ENCODE measurements at places on chromosomes 5 and 9.

GRCh38 chr5:36642089-36642488, 35.7 kb downstream of the SLC1A3 start:
- DNase-seq = no peak

DNA sequence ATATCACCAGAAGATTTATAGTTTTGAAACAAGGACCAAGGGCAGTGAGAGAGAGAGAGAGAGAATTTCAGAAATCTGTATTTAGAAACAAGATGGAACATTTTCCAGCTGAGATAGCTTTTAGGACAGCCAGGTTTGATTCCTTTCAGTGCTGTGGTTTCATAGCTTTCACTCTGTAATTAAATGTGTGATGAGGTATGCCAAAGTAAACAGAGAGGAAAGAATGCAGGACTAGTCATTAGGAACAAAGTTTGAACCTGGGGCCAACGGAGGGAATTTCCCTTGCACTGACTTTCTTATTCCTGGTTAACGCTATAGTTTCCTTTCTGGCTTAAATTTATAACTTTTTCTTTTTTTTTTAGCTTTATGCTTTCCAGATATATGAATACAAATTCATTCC, 10.0 kb upstream of the CCL28 start:
- DNase-seq = no peak

- no peak for DNase-seq
Measured at GRCh38 chr5:128290152-128290858, 206.7 kb downstream of the SLC12A2 start.

DNA sequence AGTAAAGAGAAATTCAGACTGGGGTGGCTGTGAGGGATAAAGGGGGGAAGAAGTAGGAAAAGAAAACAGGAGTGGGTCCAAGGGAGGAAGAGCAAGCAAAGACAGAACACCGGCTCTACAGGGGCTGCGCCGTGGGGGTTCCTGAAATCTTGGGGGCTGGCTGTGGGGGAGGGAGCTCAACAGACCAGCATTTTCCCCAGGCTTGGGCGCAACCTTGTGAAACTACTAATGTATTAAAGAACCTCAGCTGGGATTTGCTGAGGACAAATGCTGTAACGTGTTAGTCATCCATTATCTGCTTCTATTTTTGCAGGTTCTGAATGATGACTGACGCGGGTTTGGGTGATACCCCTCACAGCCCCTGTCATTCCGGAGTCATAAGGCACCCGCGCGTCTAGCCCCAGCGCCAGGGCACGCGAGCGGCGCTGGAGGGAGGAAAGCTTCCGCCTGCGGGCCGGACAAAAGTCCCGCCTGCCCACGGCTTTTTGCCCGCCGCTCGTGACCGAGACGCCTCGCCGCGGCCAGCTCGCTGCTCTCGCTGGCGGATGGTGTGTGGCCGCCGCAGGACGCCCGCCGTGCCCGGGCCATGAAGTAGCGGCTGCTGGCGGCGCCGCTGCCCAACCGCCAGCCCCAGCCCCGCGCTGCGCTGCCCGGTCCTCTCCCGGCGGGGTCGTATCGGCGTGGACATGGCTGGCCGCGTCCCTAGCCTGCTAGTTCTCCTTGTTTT, 110.6 kb downstream of the PAM start:
- DNase-seq = peak; percentile 39

DNA sequence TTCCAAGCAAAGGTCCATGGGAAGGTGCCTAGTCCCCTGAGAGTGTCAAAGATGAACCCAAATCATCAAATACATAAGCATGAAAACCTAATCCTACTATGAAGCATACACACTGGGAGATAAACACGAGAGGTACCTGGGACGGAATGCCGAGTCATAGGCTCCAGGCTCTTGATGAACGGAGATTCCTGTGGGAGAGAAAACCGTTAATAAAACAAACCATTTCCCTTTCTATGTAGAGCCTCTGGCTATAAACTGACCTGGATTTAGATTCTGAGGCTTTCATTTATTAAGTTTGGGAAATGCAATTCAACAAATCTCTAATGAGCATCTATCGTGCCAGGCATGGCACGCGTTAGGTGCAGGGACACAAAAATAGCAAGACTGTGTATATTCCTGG, 206.4 kb upstream of the IL12B start:
- DNase-seq = no peak

DNA sequence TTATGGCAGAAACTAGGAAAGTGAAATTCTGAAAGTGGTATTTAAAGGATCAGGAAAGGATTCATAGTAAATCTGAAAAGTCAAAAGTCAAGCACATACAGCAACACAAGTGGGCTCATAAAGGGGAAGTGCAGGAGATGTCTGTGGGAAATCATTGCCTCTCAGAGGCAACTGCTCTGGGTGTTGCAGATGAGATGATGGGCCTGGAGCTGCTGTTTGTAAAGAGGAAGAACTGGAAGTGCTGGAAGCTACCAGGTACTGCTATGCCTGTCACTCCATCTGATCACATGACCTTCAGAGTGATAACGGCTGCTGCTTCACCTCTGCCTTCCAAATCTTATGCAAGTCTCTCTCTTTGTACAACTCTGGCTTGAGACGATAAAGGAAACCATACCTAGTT, 55.9 kb downstream of the ADRB2 start:
- DNase-seq = peak; percentile 18

- DNase-seq = no peak
Measured at GRCh38 chr5:174398171-174398570, 326.2 kb upstream of the MSX2 start.

- no peak for DNase-seq
Measured at GRCh38 chr5:145579301-145579700, 255.8 kb downstream of the PRELID2 start.

GRCh38 chr9:20790721-20791120, 106.7 kb downstream of the FOCAD start:
- DNase-seq = no peak

GRCh38 chr9:83209188-83209731, 146.3 kb upstream of the RASEF start:
- no peak for DNase-seq

DNA sequence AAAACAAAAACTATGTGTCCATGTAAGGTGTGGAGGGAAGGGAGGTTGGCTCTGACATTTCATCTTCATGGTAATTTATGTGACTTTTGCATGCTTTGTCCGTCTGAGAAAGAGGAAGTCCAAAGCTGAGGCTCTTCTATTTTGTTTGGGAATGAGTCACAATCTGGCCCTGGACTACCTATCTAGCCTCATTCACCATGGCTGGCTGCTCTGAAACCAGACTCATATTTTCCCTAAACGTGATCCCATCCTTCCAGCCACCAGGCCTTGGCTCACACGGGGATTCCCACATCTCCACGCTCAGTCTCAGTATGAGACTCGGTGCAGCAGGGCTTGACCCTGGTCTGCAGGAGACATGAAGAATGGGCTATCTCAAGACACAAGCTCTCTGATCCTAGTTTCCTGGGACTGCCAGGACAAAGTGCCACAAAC, 672.8 kb downstream of the ACTL7B start:
- DNase-seq = no peak

DNA sequence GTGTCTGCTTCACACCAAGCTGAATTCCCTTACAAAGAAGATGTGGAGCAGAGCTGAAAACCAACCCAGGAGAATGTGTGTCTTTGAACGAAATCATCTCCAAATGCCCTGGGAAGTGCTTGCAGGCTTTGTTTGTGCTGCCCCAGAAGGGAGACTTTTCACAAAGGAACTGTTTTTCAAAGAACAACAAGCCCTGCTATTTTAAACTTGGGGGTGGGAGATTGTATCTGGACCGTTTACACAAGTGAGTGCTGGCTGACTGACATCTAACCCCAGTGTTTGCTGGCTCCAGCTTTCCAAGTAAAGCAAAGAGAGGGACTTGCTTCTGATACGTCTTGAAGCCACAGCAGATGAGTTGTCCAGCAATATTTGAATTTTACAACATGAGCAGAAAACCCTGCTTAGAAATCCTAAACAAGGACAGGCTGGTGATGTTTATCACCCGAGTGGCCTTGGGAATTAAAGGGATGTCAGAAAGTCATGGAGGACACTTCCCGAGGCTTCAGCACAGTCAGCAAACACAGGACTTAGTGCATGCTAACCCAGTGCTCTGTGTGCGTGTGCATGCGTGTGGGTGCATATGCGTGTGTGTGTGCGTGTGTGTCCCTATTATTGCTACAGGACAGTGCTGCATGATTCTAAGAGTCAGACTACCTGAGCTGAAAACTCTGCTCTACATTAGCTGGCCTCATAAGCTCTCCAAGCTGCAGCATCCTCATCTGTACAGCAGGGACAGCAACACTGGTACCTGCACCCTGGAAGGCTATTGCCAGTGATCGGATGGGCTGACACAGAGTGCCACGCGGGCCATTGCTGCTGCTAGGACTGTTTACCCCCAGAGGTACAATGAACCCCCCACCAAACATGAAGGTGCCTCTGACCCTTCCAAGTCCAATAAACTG, 1.4 kb downstream of the ADAMTS12 start:
- DNase-seq = no peak

- DNase-seq = no peak
Measured at GRCh38 chr5:73719632-73720031, 93.6 kb downstream of the ARHGEF28 start.

- DNase-seq = no peak
Measured at GRCh38 chr9:35795695-35796094, 4.3 kb downstream of the NPR2 start.

DNA sequence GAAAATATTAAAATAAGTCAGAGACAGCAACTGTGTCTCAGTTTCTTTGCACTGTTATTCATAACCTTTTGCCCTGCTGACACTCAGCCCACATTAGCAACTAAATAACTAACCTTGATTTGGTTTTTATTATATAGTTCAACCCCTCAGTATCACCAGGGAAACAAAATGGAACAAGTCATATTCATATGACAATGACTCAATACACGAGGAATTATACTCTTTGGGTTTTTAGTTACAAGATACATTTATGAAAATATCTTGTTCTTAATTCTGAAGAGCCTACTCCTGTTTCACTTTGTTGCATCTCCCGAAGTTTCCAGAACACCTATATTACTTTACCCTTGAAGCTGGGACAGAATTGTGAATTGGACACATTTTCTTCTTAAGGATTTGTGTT, 845.4 kb downstream of the EFNA5 start:
- DNase-seq = no peak

DNA sequence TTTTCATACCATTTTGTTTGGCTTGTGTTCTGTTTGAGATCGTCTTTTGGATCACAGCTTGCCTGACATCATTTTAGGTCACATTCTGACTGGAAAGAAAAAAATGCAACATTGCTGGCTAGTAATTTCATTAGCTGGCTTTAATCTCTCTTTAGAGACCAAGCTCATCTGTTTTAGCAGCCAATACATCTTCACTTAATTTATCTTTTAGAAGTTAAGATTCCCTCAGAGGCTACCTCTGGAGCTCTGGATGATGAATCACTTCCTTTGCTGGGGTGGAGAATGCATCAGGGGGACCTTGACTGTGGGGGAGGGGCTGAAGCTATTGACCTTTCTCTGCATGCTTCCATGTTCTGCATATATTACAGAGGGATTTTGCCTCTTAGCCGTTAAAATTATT, 181.5 kb upstream of the OTULINL start:
- DNase-seq = no peak

- no peak for DNase-seq
Measured at GRCh38 chr5:139199321-139199720, 1.2 kb upstream of the SIL1 start.

GRCh38 chr5:58753446-58753845, 170.6 kb downstream of the RAB3C start:
- no peak for DNase-seq

GRCh38 chr5:94815313-94816039, 197.0 kb downstream of the SLF1 start:
- DNase-seq = no peak

DNA sequence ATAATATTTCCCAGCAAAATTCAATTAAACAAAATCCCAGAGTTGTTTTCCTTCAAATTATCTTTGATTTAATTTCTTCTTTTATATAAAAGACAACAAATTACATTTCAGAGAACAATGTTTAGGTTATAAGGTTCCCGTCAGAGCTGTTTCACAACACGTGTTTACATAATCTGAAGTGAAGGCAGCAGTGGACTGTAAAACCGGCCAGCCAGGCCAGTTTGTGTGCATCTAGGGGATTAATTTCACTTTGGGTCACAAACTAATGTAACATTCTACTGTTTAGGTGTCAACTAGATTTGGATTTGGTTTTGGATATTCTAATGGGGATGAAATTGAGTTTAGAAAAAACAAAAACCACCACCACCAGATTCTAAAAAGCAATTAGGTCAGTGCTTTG, 86.5 kb upstream of the PLPP1 start:
- no peak for DNase-seq

DNA sequence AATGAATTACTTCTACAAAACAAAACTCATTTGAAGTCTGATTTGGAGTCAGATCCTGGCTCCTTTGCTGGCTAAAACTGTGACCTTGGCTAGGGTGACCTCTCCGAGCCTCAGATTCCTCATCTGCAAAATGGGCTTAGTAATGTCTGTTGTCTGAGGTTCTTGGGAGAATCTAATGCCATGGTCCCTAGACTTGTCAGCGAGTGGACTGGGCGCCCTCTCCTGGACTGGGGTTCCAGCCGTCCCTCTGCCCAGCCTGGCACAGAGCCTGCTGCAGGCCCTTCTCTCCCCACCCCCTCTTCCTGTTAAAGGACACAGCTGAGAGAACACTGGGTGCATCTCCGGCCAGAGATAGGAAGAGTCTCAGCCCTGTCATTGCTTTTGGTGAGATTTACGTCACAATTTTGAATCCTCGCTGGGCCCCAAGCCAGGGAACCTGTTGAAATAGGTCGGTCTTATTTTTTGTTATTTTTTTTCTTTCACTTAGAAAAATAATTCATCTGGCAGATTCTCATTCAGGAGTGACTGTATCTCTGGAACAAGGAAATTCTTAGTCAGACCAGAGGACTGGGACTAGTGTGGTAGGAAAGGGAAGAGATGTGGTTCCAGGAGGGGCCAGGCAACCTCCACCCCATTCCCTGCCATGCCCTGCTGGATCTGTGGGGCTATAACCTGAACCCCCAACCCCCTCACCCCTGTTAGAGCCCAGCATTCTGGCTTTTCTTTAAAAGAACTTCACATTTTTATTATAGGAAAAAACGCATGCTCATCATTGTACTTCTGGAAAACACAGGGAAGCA, 48.2 kb upstream of the RPL26L1 start:
- DNase-seq = no peak

GRCh38 chr9:133369933-133370332, 5.9 kb downstream of the SURF4 start:
- no peak for DNase-seq

DNA sequence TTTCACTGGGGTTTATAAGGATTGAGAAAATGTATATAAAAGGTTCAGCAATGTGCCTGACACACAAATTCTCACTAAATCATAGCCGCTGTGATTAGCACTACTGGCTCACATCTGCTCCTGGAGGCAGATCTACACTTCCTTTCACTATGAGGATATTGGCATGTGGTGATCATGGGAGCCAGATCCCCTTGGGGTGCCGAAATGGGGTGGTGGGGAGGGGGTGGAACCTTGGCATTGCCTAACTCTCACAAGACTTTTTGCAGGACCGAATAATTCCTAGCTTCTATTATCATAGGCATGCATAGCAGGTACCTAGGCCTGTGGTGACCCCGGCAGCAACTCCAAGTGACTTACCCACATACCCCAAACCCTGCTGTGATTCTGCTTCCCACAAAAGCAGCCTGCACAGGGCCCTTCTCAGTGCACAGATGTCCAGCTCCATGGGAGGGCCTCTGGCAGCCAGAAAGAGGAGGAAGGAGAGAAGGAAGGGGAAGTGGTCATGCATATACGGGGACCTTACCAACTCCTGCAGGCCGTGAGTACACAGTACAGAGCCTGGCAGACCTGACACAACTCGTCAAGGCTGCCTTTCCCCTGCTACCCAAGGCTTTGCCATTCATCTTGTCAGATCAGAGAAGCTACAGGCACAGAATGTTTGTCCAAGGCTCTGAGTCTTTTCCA, 61.3 kb upstream of the IQGAP2 start:
- no peak for DNase-seq
